ENCODE measurements at places on chromosomes 7 and 10.

GRCh38 chr10:680745-681144 is 8.7 kb downstream of the DIP2C start:
- DNase-seq: no peak

- no peak for DNase-seq
Observed at GRCh38 chr7:17071866-17072265, 190.1 kb upstream of the AGR3 start.

- no peak for DNase-seq
Observed at GRCh38 chr7:92304406-92304893, 58.7 kb downstream of the ANKIB1 start.

GRCh38 chr7:155280446-155281397 is 17.0 kb upstream of the INSIG1 start:
- DNase-seq: no peak

DNA sequence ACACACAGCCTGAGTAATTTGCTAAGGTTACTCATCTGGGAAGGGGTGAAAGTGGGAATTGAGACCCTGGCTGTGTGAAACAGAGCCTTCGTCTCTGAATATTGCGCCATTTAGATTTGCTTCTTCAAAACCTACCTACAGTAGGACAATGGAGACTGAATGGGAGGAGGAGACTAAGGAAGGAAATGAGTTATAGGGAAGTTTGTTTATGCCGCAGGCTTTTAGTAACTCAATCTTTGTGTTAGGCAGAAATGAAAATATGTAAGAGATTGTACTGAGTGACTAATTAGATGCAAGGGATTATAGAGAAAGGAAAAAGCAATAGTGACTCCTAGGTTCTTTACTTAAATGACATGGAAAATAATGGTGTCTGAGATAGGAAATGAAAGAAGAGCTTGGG is 80.2 kb downstream of the KCND2 start:
- DNase-seq: no peak

DNA sequence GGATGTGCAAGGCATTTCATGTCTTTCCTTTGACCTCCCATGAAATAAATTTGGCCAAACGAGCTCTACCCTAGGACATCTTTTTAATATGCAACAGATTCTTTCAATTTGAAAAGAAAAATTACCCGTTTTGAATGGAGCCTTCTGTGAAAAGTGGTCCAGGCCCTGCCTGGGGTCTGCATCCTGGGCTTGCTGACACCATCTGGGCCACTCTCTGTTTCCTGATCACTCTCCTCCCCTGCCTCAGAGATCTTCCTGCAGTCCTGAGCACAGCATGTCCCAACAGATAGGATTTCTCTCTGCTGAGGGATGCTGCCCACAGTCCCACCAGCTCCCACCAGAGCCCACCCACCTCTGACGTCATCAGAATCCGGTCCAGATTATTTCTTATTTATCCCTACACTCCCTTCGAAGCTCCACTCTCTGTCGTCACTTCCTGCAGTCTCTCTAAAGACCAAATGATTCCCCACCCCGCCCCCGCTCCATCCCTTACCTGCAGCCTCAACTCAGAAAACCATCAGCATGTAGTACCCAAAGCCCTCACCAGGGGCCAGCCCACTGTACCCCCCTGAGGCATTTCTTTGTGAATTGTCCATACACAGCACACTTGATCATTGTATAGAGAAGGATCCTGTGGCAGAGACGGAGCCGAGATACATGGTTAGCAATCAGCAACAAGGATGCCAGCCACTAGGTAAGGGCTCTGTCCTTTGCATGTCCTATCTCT is 192.1 kb upstream of the MGMT start:
- no peak for DNase-seq

Data from choroid plexus epithelial cell (primary cell).